Activated naive CD4-positive, alpha-beta T cell (primary cell): ENCODE measurements at places on chromosomes 2 and 18.

DNA sequence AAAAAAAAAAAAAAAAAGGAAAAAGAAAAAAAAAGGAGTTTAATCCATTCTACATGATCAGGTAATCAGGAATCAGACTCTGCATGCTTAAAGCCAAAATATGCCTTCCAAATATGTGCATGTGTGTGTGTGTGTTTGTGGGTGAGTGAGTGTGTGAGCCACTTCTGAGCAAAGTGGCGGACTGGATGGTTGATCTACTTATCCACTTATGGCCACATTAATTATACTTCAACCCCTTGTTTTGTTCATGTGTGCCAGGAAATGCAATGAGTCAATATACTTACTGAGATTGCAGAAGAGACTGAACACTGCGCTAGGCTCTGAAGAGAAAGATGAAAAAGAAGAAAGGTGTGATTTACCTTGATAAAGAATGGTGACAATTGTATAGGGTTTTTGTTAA lies 586.5 kb upstream of the NXPH2 start:
- no peak for DNase-seq

DNA sequence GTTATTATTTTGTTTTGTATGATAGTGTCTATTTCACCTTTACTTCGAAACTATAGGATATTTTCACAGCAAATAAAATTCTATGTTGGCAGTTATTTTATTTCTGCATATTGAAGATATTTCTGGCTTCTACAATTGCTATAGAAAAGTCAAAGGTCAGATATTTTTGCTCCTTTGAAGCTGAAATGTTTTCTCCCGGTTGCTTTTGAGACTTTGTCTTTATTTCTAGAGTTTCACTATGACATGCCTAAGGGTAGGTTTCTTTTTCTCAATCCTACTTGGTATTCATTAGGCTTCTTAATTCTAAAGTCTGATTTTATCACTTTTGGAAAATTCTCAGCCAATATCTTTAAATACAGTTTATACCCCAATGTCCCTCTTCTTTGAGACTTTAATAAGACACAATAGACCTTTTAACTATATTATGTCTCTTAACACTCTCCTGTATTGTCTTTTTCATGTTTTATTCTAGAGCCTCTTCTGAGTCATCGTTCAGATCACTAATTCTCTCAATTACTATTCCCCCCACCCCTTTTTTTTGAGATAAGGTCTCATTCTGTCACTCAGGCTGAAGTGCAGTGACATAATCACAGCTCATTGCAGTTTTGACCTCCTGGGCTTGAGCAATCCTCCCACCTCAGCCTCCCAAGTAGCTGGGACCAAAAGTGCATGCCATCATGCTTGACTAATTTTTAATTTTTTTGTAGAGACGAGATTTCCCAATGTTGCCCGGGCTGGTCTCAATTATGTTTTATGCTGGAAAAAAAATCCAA lies 50.5 kb downstream of the USP37 start:
- DNase-seq: no peak

DNA sequence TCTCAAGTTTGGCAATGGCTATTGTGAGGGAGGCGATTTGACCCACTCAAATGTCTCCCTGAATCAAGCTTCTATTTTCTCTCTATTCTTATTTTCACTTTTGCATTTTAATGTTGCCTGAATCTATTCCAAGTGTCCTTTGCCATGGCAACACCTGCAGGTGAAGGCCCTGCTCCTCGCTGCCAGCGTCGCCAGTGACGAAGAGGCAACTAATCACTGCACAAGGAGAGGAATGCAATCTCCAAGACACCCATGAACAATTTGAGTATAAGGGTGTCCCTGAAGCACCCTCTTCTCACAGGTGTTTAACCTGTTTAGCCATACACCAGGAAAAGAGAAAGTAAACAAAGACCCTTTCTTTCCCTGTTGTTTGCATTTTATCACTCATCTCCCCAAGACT lies 165.6 kb upstream of the VRK2 start:
- no peak for DNase-seq

- DNase-seq: no peak
These were observed 22.2 kb downstream of the NFE2L2 start for GRCh38 chr2:177242121-177242987.

DNA sequence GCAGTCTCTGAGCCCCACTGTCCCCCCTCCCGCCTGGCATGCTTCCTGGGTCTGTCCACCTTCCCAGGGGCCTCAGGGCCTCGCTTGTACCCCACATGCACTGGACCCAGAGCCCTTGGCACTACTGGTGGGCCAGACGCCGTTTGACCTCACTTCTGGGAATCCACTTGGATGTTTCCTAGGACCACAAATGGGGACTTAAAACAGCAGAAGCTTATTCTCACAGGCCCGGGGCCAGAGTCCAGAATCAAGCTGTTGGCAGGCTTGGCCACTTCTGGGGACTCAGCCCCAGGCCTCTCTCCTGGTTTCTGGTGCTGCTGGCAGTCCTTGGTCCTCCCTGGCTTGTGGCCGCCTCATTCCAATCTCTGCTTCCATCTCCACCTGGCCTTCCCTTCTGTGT lies 19.6 kb downstream of the ANO7 start:
- DNase-seq: no peak

DNA sequence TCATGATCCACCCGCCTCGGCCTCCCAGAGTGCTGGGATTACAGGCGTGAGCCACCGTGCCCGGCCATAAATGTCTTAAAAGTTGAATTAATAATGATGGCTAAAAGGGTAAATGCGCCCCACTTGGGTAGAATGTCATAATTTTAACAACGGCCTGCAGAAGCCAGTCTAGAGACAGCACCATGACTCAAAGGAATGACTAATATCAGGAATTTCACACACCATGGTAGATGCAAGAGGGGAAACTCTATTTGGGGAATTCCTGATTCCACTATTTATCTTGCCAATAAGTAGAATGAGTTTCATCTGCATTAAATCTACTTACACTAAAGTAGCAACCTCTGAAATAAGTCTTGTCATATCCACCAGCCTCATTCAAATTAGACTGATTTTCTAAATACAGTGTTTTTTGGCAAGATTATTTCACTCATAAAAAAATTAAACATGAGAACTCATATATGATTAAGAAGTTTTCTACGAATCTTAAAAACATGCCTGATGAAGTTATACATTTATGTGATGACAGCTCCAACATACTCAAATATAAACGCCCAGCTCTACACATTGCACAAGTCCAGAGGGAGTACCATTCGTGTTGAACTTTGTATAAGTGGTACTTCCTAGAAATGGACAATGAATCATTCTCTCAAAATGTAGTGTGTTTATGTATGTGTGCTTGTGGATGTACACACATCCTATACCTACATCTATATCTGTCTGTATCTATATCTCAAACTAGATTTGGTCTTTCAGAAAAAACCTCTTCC lies 309.7 kb downstream of the IRS1 start:
- no peak for DNase-seq

- no peak for DNase-seq
These were observed 5.0 kb upstream of the CRYGB start for GRCh38 chr2:208150956-208151355.

DNA sequence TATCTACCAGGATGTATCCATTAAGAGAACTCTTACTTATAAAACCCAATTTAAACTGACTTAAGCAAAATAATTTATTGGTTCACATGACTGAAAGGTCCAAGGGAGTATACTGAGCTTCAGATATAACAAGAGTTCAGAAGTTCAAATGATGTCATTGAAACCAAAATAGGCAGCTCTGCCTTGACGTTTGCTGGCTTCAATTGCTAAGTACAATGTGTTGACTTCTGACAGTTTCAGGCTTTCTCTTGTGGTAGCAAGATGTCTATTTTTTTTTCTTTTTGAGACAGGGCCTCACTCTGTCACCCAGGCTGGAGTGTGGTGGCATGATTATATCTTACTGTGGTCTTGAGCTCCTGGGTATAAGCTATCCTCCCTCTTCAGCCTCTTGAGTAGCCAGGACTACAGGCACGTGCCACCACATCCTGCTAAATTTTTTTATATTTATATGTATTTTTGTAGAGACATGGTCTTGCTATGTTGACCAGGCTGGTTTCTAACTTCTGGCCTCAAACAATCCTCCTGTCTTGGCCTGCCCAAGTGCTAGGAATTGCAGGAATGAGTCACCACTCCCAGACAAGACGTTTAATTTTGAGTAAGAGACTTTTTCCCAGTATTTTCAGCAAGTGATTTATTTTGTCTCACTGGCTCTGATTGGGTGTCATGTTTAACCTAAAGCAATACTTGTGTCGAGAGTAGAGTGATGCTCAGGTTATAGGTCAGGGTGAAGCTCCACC lies 184.8 kb downstream of the NR4A2 start:
- no peak for DNase-seq

GRCh38 chr2:240401781-240402551 lies 33.5 kb upstream of the GPC1 start:
- DNase-seq: no peak

GRCh38 chr2:56753182-56753581 lies 569.4 kb downstream of the CCDC85A start:
- DNase-seq: no peak

- no peak for DNase-seq
These were observed 1.4 kb upstream of the ZFAND2B start for GRCh38 chr2:219205165-219205538.

GRCh38 chr2:10792001-10792634 lies 20.5 kb downstream of the PDIA6 start:
- no peak for DNase-seq

DNA sequence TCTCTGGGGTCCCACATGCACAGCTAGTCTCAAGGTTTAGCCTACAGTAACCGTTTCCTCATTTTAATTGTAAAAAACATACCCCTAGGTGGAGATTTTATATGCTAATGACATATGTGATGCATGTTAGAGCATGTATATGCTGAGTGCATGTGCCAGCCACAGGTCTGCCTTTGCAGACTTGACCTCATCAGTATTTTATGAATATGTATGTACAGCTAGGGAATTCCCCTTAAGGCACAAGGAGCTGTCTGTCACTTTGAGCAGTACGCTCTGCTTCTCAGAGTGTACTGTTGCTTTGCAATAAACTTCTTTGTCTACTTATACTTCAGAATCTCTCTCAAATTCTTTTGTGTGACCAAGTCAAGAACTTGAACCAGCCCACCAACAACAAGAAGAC lies 131.2 kb upstream of the ERBB4 start:
- DNase-seq: no peak

- DNase-seq: no peak
These were observed 29.4 kb upstream of the ST3GAL5 start for GRCh38 chr2:85917887-85918795.

DNA sequence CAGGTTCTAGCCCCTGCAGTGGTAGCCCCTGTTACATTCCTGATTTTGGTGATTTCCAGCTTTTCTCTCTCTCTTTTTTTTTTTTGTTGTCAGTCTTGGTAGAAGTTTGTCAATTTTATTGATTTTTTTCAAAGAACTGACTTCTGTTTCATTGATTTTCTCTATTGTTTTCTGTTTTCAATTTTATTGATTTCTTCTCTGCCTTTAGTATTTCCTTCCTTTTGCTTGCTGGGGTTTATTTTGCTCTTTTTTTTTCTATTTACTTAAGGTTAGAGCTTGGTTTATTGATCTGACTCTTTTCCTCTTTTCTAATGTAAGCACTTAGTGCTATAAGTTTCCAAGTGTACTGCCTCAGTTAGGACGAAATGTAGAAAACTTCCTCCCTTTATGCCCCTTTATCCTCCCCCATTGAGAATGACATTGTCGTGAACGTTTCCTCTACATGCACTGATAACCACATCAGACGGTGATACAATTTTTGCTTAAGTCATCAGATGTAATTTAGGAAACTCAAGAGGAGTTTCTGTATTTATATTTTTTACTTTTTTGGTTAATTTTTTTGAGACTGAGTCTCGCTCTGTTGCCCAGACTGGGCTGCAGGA lies 81.1 kb upstream of the HS6ST1 start:
- no peak for DNase-seq

DNA sequence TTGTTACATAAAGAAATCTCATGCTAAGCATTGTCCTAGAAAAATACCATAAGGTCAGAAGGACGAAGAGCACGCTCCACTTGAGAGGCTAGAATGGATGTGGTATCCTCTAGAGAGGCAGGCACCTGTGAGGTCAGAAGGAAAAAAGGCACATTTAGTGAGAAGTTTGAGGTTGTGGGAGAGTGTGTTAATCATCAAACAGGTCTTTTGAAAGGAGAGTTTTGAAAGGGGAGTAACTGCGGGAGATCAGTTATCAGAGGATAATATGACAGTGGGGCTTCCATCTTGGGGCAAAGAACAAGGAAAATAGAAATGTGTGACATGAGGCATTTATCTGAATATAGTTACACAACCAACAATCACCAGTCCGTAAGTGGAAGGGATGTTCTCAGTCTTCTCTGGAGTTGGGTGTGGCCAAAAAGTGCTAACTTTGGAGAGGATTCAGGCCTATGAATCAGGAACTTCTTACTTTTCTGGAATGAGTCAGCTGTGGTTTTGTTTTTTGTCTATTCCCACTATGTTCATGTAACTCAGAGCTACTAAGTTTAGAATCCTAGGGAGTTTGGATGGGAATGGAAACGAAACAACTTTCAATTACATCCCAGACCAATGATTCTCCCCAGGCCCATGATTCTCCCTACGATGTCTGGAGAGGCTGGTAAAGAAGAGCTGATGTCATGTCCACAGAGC lies 451.4 kb upstream of the ST6GAL2 start:
- no peak for DNase-seq

GRCh38 chr2:136255127-136255526 lies 137.2 kb upstream of the CXCR4 start:
- DNase-seq: no peak

- DNase-seq: no peak
These were observed 207.0 kb upstream of the HS6ST1 start for GRCh38 chr2:128525653-128526052.

- DNase-seq: no peak
These were observed 42.7 kb downstream of the SETBP1 start for GRCh38 chr18:44723411-44723810.

GRCh38 chr2:187775651-187776050 lies 221.4 kb upstream of the TFPI start:
- no peak for DNase-seq

GRCh38 chr2:134305109-134305491 lies 51.2 kb downstream of the MGAT5 start:
- DNase-seq: no peak

- DNase-seq: no peak
These were observed 197.4 kb upstream of the FAM98A start for GRCh38 chr2:33796511-33796910.

DNA sequence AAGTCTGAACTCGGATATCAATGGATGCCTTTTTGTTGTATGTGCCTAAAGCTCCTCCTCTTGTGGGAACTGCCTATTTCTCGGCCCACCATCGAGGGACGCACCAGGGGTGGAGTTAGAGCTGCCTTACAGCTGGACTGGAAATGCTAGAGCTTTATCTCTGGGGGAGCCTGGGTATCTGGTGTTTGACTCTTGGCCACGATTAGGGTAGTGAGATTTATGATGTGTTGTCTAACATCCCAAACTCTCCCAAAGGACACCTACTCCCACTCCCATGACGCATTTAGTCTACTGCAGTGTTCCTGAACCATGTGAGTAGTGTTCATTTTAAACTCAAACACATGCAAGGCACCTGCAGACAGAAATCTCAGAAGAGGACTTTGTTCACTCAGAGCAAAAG lies 594.8 kb downstream of the METTL4 start:
- DNase-seq: no peak

GRCh38 chr2:191333911-191334357 lies 88.7 kb downstream of the MYO1B start:
- DNase-seq: no peak

GRCh38 chr2:189819297-189819704 lies 35.1 kb downstream of the PMS1 start:
- DNase-seq: no peak

GRCh38 chr2:28956415-28956826 lies 24.7 kb upstream of the TOGARAM2 start:
- DNase-seq: peak; percentile 37
